ENCODE measurements at places on chromosomes 1 and 21. TPM values are rescaled to one million over a fixed set of nuclear protein-coding genes. Genes with fewer than 3 reads are reported as not detected.

The FNDC7 gene
- total RNA-seq = under 0.01 TPM

The DTL gene
- total RNA-seq = 28.7 TPM

The KIRREL1 gene
- total RNA-seq = 46.0 TPM

The RASSF5 gene
- total RNA-seq = 1.5 TPM

The KCNT2 gene
- total RNA-seq = 1.0 TPM

The DSCAM gene
- 1.4 TPM for total RNA-seq

The FAM3B gene
- total RNA-seq = 2.8 TPM

GRCh38 chr1:153735090-153735420 lies 7.2 kb downstream of the INTS3 start:
- DNase-seq = no peak

- peak; percentile 5 for DNase-seq
Measured at GRCh38 chr1:224406216-224406615, 28.4 kb downstream of the WDR26 start.

DNA sequence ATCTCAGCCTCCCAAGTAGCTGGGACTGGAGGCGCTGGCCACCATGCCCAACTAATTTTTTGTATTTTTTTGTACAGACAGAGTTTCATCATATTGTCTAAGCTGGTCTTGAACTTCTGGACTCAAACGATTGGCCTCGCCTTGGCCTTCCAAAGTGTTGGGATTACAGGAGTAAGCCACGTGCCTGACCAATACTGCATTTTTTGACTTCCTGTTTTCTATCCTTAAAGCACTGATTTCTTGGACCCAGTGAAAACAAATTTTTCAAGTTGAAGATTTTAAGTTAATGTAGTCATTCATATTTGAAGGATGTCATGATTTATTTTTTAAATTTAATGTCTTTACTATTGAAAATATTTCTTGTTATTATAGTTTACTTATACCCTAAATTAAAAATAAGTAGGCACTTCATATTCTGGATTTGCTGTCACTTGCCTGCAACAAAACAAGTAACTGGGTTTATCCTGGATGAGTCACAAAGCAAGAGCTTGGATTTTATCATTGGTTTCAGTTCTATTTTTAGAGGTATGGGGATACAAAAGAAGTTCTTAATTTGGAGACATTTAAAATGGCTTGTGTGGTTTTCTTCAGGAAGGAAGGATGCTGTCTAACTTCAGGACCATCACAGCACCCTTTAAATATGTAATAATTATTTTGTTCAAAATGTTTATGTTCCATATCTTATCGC lies 2.2 kb upstream of the VPS45 start:
- DNase-seq = peak; percentile 7

- peak; percentile 47 for DNase-seq
Measured at GRCh38 chr21:41250519-41250918, 66.1 kb upstream of the FAM3B start.

DNA sequence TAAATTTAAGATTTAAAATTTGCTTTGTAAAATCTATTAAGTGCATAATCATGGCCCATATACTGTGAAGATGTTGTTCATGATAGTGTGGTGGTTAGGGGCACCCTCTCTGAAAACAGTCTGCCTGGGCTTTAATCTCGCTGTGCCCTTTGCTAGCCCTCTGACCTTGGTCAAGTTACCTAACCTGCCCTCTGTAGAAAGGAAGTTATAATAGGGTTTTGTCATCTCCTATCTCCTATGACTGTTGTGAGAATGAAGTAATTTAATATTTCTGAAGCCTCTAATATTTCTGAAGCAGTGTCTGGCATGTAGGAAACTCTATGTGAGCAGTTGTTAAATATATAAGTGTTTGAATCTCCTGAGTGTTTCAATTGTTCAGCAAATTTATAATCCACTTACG lies 116.6 kb upstream of the IVNS1ABP start:
- no peak for DNase-seq

DNA sequence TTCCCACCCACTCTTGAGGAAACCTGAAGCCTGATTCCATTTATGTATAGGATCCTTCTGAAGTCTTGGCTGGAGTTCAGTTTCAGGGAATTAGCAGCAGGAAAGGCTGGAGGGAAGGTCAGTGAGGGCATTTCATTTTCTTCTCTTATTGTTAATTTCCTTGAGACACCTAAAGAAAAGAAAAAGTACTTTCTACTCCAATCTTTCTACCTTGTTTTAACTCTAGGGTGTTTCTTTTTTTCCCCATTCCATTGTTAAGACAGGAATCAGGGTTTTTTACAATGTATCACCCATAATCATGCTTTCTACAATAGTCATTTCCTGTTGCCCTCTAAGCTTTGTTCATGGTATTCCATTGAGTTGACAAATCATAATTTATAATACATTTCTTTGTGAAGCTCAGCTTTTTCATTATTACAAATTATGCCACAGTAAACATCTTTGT lies 27.4 kb downstream of the SNRPE start:
- peak; percentile 49 for DNase-seq

GRCh38 chr1:17052641-17053040 lies 1.2 kb downstream of the SDHB start:
- DNase-seq = no peak

GRCh38 chr1:39230261-39231190 lies 26.0 kb downstream of the MACF1 start:
- DNase-seq = no peak

DNA sequence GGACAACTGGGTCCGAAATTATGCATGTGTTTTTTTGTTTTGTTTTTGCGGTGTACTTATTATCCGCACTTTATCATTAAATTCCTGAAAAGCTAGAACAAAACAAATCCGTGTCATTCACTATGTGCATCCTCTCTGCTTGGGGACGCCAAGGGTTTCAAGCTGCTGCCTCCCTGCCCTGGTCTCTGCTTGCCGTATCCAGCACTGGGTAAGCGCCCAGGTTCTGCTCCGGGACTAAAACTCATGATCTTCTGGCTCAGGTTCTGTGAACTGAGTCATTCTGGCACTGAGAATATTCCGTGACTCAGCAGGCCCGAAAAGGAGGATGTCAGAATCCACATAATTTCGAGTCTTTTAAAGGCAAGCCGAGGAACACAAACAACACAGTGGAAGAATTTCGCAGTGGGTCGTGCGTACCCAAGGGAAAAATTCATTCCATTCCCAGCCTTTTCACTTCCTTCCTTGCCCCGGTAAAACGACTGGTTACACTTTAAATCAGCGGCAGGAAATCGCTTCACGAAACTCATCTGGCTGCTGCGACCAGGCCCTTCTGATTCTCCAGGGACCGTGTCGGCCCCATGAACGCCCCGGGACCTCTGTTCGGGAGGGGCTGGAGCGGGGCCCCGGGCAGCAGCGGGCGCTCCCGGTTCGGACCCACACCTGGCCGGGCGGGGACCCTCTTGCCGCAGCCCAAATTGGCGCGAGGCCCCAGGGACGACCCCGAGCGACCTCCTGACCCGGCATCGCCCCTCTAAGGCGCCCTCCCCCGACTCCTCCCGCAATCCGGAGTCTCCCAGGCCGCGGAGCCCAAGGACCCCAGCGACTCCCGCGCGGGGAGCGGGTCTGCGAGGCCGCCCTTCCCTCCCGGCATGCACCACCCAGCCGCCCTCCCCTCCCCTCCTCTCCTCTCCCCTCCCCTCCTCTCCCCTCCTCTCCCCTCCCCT lies 746 bp upstream of the LAMC1 start:
- DNase-seq = peak; percentile 94

DNA sequence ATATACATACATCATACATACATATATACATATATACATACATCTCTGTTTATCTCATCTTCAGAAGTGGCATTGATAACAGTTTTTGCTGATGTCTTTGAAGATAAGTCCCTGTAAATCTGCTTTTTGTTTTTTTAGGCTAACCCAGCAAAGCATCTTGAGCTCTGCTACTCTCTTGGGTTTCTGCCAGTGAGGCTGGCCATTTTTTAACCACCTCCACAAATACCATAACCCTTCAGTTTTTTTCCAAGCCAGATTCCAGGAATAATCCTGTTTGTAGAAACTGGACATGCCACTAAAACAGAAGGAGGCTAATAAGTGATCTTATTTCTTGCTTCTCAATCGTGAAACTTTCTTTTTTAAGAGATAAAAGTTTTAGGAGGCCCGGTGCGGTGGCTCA lies 21.6 kb downstream of the SDHC start:
- no peak for DNase-seq

DNA sequence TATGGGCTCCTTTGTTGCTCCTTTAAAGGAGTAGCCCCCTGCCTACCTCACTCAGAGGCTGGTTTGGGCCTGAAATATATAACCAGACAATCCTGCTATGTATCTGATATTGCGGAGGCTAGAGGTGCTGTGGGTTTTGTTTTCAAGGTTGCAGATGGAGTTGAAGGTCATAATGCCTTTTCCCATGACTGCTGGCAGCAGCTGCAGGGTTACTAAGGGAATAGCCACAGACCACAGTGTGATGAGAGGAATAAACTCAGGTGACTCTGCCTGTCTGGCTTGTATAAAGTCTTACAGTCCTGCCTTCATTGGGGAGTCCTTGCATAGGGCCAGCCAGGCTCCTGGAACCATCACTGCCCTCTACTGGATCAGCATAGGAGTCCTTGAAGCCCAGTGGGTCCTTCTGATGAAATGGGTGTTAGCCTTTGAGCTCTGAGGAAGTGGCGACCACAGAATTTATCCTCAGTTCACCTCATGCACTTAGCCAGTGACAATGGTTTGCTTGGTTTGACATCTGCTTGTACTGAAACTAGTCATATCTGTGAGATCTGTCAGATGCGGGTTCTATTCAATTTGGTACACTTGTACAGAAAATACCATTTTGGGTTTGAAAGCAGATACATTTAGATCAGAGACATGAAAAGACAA lies 174.4 kb upstream of the HMCN1 start:
- peak; percentile 53 for DNase-seq

DNA sequence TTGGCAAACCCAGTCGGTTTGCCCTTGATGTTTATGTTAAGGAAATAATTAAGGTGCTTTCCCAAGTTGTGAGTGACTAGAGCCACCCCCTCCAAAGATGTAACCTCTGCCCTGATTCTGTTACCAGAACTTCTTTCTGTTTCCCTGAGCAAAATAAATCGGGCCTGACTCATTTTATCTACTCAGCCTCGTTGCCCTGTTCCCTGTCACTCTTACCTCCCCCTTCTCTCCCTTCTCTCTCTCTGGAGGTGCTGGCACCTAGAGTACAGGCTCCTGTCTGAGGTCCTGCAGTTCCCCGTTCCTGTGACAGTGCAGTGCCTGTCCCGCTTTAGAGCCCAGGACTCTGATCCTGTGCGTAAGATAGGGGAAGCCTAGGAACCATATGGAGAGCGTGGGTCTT lies 35.4 kb downstream of the CXADR start:
- DNase-seq = peak; percentile 76

DNA sequence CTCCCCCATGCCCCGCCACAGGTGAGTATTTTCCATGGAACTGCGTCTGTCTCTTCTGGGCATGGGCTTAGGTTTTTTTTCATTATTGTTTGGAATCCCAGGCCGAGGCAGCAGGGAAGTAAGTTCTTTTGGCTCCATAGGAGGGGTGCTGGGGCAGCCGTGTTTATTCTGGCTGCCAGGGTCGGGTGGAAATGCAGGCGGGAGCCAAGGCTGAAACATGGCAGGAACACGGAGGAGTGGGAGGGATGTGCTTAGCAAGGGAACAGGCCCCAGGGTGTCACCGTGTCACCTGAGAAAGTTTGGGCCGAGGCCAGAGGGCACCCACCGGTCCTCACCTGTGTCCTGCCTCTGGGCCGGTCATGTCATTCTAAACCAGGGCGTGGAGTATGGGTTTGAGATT lies 4.5 kb upstream of the DHRS3 start:
- DNase-seq = no peak

- DNase-seq = no peak
Measured at GRCh38 chr21:44681861-44682579, at the start of gene KRTAP12-1. Gene KRTAP12-1, minus strand, starts transcription at chr21:44682163. Its CDS starts 40 bp downstream, at chr21:44682123.

DNA sequence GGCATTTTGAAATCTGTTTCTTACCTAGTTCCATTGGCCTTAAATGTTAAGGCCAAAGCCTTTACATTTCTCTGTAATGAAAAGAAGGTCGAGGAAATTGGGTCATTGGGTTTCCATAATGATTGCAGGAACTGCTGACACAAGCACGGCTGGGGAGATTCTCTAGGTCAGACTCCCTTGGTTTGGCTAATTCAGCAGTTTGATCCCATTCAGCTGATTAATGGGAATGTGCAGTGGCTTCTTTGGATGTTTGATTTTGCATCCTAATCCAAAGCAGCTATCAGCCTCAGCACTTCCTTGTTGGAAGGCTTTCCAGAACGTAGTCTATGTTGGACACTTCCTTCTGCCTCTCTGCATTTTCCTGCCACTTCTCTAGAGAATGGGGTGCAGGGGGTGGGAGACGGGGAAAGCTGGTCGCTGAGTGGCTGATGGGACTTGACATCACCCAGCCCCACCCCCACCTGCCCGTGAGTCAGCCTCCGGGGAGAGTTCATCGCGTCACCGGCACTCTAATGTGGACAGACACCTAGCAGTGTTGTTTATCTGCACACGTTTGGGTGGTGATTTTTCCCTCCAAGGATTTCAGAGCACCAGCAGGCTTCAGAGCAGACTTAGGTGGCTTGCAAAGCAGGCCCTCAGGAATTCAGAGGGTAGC lies 5.4 kb downstream of the PSEN2 start:
- peak; percentile 81 for DNase-seq

DNA sequence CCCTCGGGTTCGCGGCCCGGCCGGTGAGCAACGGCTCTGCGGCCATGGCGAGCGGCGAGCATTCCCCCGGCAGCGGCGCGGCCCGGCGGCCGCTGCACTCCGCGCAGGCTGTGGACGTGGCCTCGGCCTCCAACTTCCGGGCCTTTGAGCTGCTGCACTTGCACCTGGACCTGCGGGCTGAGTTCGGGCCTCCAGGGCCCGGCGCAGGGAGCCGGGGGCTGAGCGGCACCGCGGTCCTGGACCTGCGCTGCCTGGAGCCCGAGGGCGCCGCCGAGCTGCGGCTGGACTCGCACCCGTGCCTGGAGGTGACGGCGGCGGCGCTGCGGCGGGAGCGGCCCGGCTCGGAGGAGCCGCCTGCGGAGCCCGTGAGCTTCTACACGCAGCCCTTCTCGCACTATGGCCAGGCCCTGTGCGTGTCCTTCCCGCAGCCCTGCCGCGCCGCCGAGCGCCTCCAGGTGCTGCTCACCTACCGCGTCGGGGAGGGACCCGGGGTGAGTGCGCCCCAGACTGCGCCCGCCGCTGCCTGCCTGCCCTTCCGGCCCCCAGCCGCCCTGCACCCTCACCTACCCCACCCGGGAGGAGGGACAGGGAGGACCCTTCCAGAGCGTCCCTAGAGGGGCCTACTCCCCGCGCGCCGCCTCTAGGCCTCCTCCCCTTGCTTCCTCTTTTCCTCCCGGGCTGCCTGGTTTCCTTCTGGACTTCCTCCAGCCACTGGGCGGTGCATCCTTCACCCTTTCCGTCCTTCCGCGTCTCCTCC lies at the start of gene RNPEP:
Gene RNPEP, plus strand, starts transcription at position 26 of the 757 bp plus-strand sequence. Its CDS starts 19 bp downstream, at position 45.
- peak; percentile 86 for DNase-seq
